ENCODE measurements at places on chromosomes 13 and 19.

GRCh38 chr19:15290166-15290565 is 42.2 kb downstream of the BRD4 start:
- no peak for DNase-seq

- no peak for DNase-seq
Measured at GRCh38 chr13:26971990-26972887, 199.4 kb downstream of the USP12 start.

- no peak for DNase-seq
Measured at GRCh38 chr13:95644601-95645052, at the start of gene DZIP1. Gene DZIP1 (minus strand): TSS chr13:95644706. CDS start chr13:95642029, 2,677 bp downstream.

GRCh38 chr13:97319113-97319720 is 97.1 kb downstream of the MBNL2 start:
- DNase-seq = no peak

- DNase-seq = no peak
Measured at GRCh38 chr19:55442372-55442961, 633 bp downstream of the SHISA7 start.

GRCh38 chr19:3368441-3368795 is 2.0 kb downstream of the NFIC start:
- DNase-seq = no peak

DNA sequence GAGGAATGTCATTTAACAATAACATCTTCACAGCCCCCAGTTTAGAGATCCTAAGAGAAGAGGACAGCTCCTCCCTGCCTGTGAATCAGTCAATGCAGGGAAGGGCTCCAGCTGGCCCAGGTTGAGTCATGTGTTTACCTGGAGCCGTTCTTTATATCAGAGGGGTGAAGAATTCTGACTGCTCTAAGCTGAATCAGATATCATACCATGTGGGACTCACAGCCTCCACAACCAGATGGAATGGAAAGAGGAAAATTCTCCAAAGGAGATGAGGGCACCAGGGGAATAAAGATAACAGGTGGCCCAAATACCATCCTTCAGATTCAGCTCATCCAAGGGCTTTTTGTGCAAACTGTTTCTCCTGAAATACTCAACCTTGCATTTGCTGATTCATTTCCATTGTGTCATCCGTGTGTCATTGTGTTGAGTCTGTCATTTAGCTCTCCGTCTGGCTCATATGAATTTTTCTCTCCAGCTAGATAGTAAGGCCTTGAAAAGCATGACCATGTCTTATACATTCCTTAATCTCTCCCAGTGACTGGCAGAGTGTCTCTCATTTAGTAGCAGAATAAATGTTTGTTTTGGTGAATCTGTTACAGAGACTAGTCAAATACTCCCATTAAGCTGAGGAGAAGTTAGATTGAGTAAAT is 217.9 kb downstream of the RFC3 start:
- DNase-seq = no peak

DNA sequence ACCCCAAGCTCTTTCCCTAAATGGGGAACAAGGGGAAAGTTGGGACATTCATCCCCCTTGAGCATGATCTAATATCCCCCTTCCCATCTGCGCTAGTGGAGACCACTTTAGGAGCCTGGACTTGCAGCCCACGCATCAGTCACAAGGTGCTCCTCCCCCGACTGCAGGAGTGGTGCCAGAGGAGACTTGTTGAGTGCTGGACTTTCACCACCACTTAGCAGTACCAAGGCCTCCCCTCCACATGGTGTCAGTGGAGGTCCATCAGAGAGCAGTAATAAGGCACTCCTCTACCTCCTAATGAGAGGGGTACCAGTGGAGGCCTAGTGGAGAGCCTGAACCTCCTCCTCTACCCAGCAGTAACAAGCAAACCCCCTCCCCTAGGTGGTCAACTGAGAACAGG is 22.5 kb downstream of the CAB39L start:
- DNase-seq = no peak

GRCh38 chr19:10431254-10431942 is 11.1 kb downstream of the PDE4A start:
- no peak for DNase-seq

DNA sequence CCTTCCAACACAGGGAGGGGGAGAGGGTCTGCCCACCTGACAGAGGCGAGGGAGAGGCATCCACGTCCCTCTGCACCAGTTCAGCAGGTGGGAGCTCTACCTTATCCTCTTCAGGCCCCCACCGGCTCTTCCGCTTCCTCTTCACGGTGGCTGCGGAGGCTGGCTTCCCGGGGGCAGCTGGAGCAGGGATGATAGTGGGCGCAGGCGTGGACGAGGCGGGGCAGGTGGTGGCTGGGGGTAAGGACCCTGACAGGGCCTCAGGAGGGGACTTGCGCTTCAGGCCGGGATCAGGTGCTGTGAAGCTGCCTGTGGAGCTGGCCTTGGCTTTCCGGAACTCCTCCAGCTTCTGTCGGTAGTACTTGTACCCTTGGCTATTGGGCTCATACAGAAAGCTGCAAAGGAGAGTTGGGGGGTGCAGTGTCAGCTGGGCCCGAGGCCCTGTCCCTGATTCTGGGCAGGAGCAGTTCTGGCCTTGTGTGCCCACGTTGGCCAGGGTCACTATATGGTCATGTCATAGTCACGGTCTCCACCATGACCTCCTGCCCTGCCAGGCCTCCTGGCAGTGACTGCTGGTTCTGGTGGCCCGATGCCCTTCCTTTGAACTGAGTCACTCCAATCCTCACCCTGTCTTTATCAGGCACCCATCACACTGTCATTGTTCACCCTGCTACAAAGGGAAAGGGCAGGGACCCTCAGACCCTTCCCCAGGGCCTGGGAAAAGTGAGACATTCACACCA is 23.2 kb downstream of the SUGP1 start:
- no peak for DNase-seq

Measured in KG1 (cell line).